ENCODE measurements at places on chromosomes 3 and 15. TPM values are rescaled to one million over a fixed set of nuclear protein-coding genes. Genes with fewer than 3 reads are reported as not detected.

CLPX gene
- polyA plus RNA-seq = 75.0 TPM

DNA sequence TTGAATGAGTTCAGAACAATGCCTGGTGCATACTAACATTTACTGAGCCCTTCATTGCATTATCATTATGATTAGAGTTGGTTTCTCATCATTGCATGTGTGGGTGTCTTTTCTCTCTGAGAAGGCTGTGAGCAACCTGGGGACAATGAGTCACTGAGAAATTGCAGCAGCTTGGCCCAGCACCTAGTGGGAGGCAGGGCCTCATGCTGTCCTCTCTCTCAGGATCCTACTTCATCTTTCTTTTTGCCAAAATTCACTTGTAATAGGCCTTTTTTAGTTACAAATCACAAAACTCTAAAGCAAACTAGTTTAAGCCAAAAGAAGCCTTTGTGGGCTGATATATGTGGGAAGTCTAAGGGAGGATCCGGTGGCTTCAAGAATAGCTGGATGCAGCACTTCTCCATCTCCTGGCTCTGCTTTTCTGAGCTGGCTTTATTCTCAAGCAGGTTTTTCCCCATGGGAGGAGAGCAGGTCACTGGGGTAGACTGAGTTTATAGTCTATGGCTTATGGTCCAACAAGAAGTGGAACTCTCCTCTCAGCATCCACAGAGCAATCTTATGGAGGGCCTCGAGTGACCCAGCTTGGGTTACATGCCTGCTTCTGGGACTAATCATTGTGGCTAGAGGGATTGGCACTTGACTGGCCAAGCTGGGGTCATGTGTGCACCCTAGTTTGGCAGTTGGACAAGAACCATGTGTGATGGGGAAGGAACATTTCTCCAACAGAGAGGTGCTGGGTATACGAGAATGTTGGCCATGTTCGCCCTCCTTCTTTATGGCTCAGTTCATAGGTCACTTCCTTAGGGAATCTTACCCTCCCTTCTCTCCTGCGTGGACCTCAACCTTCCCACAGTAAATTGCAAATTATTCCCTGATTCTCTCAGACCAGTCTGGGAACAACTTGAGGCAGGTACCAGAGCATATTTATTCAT, 8.7 kb upstream of the CAMK1 start:
- no peaks in the 10 kb centered on the region for H3K36me3 ChIP-seq
- peak overlapping the region; percentile 88 for H3K27ac ChIP-seq
- peaks cover 53% of the 10 kb centered on the region for H3K4me1 ChIP-seq
- no peaks in the 10 kb centered on the region for H3K27me3 ChIP-seq

- H3K27ac ChIP-seq = no peak overlapping the region
- no peak overlapping the region for H3K4me3 ChIP-seq
- DNase-seq = no peak
Observed at GRCh38 chr15:43085921-43086320, 19.9 kb downstream of the UBR1 start.

DBR1 gene
- polyA plus RNA-seq = 21.5 TPM

DNA sequence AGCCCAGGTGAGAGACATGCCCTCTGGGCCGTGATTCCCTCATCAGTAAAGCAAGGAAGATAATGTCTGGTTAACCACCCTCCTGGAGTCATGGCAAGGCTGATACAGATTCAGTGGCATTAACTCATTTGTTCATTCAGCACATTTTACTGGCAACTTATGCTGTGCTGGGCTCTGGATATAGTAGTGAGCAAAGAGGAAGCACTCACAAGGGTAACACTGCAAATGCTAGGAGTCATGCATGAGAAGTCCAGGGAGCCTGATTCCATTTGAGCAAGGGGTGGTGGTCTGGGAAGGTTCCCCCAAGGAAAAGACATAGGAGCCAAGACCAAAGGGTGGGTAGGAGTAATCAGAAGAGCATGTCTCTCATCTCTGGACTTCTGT, 50.2 kb downstream of the SMAD3 start:
- no peaks in the 10 kb centered on the region for H3K27me3 ChIP-seq
- H3K4me3 ChIP-seq = no peak overlapping the region
- peak overlapping the region; percentile 1 for H3K27ac ChIP-seq
- no peaks in the 10 kb centered on the region for H3K36me3 ChIP-seq

GRCh38 chr3:7749931-7750695, 751.5 kb upstream of the LMCD1 start:
- H3K27me3 ChIP-seq = no peaks in the 10 kb centered on the region
- no peaks in the 10 kb centered on the region for H3K36me3 ChIP-seq
- H3K4me3 ChIP-seq = no peak overlapping the region
- DNase-seq = no peak

DNA sequence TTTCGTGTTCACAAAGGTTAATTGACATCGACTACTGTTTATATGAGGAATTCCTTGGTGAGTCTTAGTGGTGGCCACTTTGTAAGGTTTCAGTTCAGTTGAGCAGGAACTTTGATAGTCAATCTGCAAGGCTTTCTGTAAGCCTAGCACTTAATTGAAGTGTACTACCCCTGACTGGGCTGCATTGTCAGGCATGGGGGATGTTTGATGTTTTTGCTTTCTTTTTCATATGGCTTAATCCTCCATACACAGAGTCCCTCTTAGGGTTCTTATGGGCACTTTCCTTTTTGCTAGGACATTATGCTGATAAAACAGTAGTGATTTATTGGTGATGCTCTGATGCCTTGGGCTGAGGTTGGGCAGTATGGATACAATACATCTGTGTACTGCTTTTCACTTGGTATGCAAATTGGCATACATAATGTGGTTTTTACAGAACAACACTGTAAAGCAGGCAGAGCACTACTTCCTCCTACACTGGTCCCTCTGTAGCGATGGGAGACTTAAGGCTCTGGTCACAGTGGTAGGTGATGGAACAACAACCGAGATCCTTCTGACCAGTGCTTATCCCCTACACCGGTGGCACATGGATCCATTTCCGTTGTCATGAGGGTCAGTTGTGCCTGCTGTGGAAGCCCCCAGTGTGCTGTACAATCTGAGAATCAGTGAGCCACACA, 261.0 kb downstream of the MFSD1 start:
- no peaks in the 10 kb centered on the region for H3K27me3 ChIP-seq
- H3K4me3 ChIP-seq = no peak overlapping the region
- no peak for DNase-seq

DNA sequence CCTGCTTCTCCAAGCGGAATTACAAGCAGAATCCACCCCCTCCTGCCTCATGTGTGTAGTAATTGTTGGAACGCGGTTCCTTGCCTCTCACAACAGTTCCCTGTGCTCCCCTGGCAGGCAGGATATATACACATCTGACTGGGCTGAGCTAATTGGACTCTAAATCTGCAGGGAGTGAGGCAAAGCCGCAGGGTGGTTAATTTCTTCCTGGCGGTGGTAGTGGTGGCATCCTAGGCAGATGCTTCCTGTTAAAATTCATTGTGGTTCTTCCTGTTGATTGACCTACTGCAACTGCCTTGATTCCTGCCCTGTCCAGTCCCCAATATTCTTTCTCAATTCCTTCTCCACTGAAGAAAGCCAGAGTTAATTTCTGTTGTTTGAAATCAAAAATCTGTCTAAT, 202.9 kb upstream of the PROK2 start:
- no peaks in the 10 kb centered on the region for H3K27me3 ChIP-seq
- DNase-seq = no peak
- H3K4me1 ChIP-seq = no peaks in the 10 kb centered on the region
- no peak overlapping the region for H3K27ac ChIP-seq
- no peak overlapping the region for H3K4me3 ChIP-seq

DNA sequence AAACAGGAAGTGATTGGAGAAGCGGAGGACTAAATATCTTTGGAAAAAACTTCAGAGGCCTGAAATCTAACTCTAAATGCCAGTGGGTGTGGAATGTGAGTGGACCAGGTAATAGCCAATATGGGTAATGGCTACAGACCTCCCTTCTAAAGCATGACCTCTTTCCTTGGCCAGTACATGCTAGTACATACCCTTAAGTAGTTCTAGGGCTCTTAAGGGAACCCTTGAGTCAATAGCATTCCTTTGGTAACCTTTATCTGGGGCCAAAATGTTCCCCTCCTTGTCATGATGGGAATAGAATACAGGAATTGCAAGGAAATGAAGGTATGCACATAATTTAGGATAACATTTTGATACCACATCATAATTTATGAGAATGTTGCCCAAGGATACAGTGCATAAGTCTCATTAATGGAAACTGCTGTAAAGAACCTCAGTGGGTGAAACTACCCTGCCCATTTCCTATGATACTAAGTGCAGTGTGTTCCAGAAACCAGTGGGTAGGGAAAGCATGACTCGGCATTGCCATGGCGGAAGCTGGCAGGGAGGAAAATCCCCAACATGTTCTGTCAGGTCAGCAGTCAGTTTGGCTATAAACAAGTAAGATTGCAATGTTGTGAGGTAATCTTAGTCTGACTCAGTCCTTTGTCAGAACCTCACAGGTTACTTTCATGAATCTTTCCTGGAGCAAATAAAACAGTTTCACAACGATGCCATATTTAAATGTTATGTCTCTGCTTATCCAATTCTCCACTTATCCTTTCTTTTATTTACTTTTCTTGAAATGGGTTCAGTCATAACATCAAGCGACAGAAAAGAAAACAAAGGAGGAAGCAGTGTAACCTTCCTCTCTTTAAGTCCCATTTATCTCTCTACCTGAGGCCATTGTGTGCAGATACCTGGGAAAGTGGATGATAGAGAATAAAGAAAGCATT, 23.5 kb upstream of the RAP2B start:
- no peaks in the 10 kb centered on the region for H3K27me3 ChIP-seq
- no peaks in the 10 kb centered on the region for H3K36me3 ChIP-seq
- H3K27ac ChIP-seq = peak overlapping the region; percentile 67
- peaks cover 26% of the 10 kb centered on the region for H3K4me1 ChIP-seq
- no peak overlapping the region for H3K4me3 ChIP-seq
- DNase-seq = peak; percentile 9
